ENCODE measurements at places on chromosomes 6 and 20.

DNA sequence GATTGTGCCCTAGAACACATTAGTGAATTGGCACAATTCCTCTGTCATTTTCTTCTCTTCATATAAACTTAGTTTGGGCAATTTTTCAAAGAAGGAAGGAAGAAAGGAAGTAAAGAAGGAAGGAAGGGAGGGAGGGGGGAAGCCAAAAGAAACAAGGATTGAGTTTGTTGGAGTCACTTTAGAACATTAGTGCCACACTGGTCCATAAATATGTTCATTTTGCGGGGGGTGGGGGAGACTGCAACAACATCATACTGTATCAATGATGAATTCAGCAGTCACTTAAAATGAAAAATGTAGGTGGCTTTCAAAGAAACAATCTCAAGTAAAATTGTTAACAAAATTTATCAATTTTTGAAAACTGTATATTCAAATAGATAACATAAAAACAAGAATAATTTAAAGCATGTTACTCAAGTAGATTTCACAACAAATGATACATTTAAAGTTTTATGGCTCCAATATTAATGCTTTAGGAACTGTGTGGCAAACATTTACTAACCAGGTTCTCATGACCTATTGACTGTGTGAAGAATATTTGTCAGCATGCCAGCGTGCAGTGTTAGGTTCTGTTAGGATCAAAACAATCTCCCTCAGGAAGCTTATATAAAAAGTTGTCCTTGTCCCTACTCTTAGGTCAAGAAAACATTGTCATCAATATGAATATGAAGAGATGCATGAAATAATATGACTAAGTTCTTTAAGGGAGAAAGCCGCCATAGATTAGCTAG is 208.1 kb upstream of the AGPAT4 start:
- no peak for DNase-seq
- no peaks in the 10 kb centered on the region for H3K4me1 ChIP-seq
- no peaks in the 10 kb centered on the region for H3K27me3 ChIP-seq
- H3K36me3 ChIP-seq: no peaks in the 10 kb centered on the region

- no peak for DNase-seq
- no peaks in the 10 kb centered on the region for H3K4me1 ChIP-seq
- H3K36me3 ChIP-seq: no peaks in the 10 kb centered on the region
- H3K27me3 ChIP-seq: no peaks in the 10 kb centered on the region
These were observed 76.9 kb downstream of the STK35 start for GRCh38 chr20:2178318-2179232.

- H3K4me3 ChIP-seq: no peak overlapping the region
- H3K4me1 ChIP-seq: peaks cover 5% of the 10 kb centered on the region
- H3K36me3 ChIP-seq: no peaks in the 10 kb centered on the region
- no peak for DNase-seq
These were observed 86.1 kb downstream of the SLX4IP start for GRCh38 chr20:10521068-10521831.

DNA sequence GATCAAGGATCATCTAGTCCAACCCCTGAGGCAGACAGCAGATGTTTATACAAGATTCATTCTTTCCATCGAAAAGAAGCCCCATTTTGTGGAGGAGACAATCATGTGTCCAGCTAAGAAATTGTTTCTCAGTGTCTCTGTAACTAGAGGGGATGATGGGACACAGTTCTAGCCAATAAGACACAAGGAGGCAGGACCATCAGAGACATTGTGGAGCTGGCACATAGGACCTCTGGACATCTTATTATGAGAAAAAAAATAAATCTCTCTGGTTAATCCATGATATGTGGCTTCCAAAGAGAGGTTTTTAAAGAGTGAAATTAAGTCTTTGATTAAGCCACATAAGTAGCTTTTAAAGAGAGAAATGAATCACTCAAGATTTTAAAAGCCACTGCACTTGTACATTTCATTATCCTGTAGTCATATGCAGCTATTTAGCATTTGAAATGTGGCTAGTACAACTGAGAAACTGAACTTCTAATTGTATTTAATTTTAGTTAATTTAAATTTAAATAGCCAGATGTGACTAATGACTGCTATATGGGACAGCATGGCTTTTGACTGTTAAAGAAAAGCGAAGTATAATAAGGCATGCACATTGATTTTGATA is 176.8 kb downstream of the TASP1 start:
- H3K4me3 ChIP-seq: no peak overlapping the region
- no peak overlapping the region for H3K27ac ChIP-seq
- no peaks in the 10 kb centered on the region for H3K4me1 ChIP-seq
- no peaks in the 10 kb centered on the region for H3K27me3 ChIP-seq
- DNase-seq: no peak
